Smooth muscle cell of trachea (primary cell): ENCODE measurements at places on chromosomes 5 and 9. TPM values are rescaled to one million over a fixed set of nuclear protein-coding genes. Genes with fewer than 3 reads are reported as not detected.

The NUTM2G gene
- total RNA-seq, result not detected in 2 replicates

The SLC45A2 gene
- total RNA-seq, result under 0.01 TPM in 1 of 2 replicates, not detected in the other

The PPP3R2 gene
- not detected in 2 replicates for total RNA-seq

The IFNA6 gene
- total RNA-seq, result not detected in 2 replicates

The IL31RA gene
- total RNA-seq, result 0.66 and 3.3 TPM in 2 replicates

The RPL7A gene
- 2,204 and 2,714 TPM in 2 replicates for total RNA-seq

The UNC5A gene
- not detected in 2 replicates for total RNA-seq

The DAPK1 gene
- total RNA-seq, result 2.9 and 10.3 TPM in 2 replicates

The SHISAL2B gene
- total RNA-seq, result not detected in 2 replicates

The PCDHGC4 gene
- total RNA-seq, result 4.5 and 6.0 TPM in 2 replicates

The ELAVL2 gene
- total RNA-seq, result 0.15 and 0.17 TPM in 2 replicates

The GPR150 gene
- 0.29 and 0.66 TPM in 2 replicates for total RNA-seq

The GZMA gene
- not detected in 2 replicates for total RNA-seq

The ORM2 gene
- total RNA-seq, result not detected in 2 replicates

The PDE6A gene
- not detected in 2 replicates for total RNA-seq

The MARCHF11 gene
- not detected in 2 replicates for total RNA-seq

The CCDC180 gene
- 0.99 and 5.5 TPM in 2 replicates for total RNA-seq
